ENCODE measurements at places on chromosomes 3 and 15. TPM values are rescaled to one million over a fixed set of nuclear protein-coding genes. Genes with fewer than 3 reads are reported as not detected.

GRCh38 chr3:117567382-117567781 lies 857.8 kb downstream of the TUSC7 start:
- no peak for DNase-seq

DNA sequence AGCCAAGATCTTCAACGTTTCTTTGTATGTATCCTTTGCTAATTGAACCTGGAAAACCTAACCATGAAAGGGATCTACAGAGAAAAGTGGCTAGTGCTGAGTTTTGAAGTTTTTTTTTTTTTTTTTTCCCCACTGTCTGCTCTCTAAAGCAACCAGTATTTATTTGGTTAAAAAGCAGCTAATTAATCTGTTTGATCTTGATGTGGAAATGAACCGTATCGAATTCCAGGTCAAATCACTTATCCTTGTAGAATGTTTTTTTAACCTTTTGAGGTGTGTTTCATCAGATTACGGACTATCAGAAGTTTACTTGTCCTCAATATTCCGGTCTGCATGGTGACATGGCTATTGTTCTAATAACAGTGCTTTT lies 117.2 kb downstream of the FNDC3B start:
- no peak for DNase-seq

GRCh38 chr15:30941520-30941919 lies 37.8 kb downstream of the FAN1 start:
- DNase-seq = no peak

DNA sequence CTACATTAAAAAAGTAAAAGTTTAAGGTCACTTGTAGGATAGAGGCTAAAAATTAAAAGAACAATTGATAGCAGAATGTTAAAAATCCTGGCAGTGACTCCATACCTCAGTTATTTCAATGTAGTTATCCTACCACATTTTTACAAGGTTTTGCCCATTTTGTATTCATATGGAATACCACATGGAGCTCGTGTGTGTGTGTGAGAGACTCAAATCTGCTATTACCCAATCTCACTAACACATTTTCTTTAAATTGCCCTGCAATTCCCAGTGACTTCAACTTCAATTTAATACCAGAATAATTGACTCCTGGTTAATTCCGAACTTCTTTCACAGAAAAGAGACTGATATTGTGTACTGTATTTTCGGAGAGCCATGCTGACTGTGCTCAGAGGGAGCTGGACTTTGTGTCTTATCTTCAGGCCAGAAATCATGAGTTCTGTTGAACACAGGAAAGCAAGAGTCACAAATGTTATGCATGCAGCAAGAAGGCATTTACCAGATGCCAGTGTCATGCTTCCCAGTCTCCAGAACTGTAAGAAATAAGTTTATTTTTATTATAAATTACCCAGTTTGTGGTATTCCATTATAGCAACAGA lies 529.0 kb upstream of the NECTIN3 start:
- DNase-seq = no peak

DNA sequence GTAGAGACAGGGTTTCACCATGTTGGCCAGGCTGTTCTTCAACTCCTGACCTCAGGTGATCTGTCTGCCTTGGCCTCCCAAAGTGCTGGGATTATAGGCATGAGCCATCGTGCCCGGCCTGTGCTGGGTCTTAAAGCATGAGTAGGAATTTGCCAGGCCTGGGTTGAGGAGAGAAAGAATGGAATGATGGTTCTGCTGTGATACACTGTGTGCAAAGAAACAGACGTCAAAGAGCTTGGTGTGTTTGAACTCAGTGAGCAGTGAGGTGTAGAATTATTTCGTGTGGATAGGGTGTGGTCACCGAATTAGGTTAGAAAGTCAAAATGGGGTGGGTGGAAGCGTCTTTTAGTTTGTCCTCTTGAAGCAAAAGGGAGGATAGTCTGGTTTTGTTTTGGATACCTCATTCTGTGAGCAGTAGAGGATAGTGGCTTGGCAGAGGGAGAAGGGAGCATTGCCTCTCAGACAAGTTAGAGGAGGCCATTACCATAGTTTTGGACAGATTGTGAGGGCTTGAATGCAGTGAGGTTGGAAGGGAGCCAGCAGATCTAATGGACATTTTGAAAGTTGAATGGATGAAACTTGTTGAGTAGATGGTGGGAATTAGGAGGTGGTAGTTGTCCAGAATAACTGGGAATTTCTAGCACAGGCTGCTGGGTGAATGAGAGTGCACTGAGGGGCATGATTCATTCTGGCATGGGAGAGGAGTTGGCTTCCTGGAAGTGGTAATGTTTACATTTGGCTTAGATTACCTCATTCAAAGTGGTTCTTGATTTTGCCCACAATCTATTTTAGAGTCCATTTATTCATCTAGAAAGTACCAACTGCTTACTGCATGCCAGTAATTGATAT lies 27.2 kb downstream of the AKAP13 start:
- DNase-seq = no peak

DNA sequence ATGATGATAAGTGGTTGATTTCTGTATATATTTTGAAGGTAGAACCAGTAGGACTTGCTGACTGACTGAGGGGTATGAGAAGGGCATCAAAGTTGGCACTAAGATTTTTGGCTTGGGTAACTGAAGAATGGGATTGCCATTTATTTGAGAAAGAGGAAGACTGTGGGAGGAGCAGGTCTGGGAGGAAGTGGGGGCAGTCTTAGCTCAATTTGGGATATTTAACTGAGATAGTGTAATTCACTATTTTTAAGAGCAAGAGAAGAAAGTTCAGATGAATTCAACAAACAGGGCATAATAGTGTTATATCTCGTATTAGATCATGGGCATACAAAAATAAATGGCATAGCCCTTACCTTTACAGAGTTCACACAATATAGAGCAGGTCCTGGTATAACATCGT lies 1.7 kb downstream of the BUB1B start:
- DNase-seq = no peak

GRCh38 chr15:101001056-101001455 lies 81.9 kb downstream of the LRRK1 start:
- DNase-seq = no peak

- no peak for DNase-seq
Measured at GRCh38 chr15:57171426-57171825, 204.9 kb upstream of the CGNL1 start.

- peak; percentile 45 for DNase-seq
Measured at GRCh38 chr15:74245342-74245931, 9.3 kb downstream of the CCDC33 start.

GRCh38 chr3:123421353-123422174 lies 27.3 kb downstream of the ADCY5 start:
- peak; percentile 76 for DNase-seq

- no peak for DNase-seq
Measured at GRCh38 chr15:101538996-101539395, 49.5 kb upstream of the PCSK6 start.

- DNase-seq = no peak
Measured at GRCh38 chr3:179452872-179453271, 1.6 kb upstream of the GNB4 start.

DNA sequence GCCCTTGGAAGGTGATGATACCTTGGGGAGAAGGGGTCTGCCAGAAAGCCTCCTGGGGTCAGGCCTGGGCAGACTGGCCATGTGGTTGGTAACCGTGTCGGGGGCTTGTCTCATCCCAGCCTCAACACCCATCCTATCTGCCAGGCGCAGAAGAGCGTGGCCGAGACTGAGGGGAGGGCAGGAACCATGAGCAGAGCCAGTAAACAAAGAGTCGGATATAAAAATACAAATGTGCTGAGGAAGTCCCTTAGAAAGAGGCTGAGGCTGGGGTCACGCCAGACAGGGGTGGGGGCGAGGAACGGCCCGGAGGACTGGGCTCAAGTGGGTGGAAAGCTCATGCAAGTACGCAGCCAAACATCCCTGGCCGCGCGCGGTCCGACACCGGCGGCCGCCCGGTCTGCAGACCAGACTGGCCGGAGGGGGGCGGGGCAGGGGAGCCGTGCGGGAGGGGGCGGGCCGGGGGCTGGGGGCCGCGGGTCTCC lies 1.9 kb downstream of the CAMK2N2 start:
- no peak for DNase-seq

GRCh38 chr15:83887404-83887803 lies 233.5 kb downstream of the ADAMTSL3 start:
- no peak for DNase-seq

- no peak for DNase-seq
Measured at GRCh38 chr3:197595470-197596185, 39.9 kb upstream of the BDH1 start.

DNA sequence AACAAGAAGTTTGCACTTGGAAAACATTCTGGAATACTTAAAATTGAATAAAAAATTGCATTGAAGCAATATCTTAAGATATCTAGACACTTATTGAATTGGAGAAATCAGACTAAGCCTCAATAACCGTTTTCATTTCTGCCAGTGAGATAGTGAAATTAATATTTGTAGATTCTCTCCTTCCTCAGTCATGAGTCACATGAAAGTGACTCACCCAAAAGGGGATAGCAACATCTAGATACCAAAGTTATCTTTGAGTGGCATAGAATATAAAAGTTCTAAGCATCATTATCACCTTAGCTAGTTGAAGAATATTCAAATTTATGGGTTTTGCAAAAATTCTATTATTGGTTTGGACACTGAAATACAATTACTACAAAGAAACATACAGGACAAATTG lies 614.8 kb upstream of the ZNF717 start:
- DNase-seq = no peak

- peak; percentile 49 for DNase-seq
Measured at GRCh38 chr15:57732526-57733331, 26.2 kb downstream of the POLR2M start.

DNA sequence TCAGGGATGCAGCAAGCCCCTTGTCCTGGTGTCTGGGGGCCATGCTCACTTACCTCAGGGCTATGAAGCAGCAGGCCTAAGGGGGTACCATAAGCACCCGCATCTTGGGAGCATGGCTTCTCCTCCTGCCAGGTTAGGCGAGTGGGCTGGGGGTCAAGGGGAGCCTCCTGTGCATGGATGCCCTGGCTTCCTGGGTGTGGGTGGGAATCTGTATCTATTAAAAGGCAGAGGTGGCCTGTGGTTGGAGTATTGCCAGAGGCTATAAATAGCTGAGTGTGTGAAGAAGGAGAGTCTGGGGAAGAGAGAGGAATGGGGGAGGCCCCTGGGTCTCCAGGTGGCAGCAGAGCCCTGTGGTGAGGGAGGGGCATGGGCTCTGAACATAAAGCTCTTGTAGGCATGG lies 19.5 kb downstream of the ACVR2B start:
- no peak for DNase-seq

DNA sequence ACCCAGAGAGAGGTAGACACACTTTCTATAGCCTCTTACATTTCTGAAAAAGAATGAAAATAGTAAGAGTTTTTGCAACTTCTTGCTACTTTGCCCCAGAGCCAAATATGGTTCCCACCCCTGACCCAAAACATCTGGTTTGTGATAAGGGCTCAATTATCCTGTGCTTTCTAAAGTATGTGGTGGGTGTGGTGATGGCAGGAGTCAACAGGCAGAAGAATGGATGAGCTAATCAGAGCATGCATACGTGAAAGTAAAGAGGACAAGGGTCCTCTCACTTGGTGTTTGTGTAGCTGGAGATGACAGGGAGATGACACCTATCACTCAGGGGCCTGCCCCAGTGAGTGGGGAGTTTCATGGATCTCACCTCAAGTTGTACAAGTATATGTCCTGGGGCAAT lies 19.1 kb downstream of the KBTBD8 start:
- DNase-seq = no peak

DNA sequence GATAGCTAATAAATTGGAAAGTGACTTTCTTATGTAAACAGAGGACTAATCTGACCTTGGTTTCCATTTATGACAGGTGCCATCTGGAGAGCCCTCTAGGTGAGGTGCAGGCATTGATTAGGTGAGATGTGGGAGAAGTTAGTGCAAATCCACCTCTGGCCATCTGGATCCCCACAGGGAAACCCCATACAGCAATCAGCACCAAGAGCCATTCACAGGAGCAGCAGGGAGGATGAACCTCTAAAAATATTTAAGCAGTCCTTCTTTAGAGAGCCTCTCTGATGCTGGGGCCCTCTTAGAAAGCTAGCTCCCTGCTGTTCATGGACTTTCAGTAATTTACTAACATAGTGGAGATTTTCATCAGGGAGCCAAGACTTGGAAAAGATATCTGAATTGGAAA lies 69.3 kb downstream of the CLSTN2 start:
- no peak for DNase-seq

- DNase-seq = no peak
Measured at GRCh38 chr3:138492980-138493675, 58.7 kb downstream of the ESYT3 start.

DNA sequence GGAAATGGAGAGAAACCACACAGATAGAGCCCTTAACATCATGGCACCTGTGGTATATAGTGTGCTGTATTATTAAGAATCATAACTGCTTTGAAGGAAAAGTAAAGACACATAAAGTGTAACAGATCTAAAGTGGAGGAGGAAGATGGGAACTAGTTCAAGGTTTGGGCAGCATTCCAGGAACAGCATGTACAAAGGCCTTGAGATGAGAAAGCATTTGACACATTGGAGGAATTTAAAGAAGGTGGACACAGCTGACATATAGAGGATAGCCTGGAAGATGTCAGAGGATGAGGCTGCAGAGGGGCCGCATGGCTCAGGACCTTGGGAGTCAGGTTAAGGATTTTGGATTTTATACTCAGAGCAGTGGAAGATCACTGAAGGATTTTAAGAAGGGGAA lies 39.0 kb downstream of the LRTM1 start:
- no peak for DNase-seq

- DNase-seq = no peak
Measured at GRCh38 chr15:71212146-71212545, 96.9 kb downstream of the THSD4 start.

Gene ITGA11
- 23.5 TPM for total RNA-seq

Gene KBTBD13
- 10.6 TPM for total RNA-seq

Gene RHCG
- total RNA-seq = not detected

Gene FAM174B
- 12.6 TPM for total RNA-seq

Gene P2RY14
- total RNA-seq = 4.4 TPM

Gene B3GALNT1
- 56.3 TPM for total RNA-seq

Gene ALDH1A2
- 10.4 TPM for total RNA-seq

Gene ISLR2
- 2.2 TPM for total RNA-seq

Gene POLG
- total RNA-seq = 39.5 TPM

Gene PLA2G4B
- total RNA-seq = 5.7 TPM
